ENCODE measurements at places on chromosomes 6 and 20.

DNA sequence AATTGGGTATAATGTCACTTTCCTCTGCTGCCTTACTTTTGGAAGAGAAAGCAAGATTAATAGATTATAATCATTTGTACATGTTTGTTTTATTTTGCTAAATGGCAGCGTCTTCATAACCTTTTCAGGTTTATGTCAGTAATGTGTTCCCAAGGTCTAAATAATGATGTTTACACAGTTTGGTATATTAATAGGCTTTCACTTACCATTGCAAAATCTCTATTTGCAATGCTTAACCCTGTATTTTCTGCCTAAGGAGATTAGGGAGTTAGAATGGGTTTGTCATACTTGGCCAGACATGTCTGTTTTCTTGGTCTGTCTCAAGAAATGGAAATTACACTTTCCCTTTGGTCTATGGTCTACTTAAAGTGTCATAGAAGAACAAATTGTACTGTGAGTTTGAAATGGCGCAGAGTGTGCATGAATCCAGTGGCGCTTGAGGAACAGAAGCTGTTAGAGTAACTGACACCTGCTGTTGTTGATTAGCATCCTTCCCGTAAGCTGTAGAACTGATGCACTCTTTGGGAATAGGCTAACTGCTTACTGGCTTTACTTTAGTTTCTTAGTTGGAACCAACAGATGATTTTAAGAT lies 261.1 kb downstream of the SAMD5 start:
- DNase-seq, result no peak

DNA sequence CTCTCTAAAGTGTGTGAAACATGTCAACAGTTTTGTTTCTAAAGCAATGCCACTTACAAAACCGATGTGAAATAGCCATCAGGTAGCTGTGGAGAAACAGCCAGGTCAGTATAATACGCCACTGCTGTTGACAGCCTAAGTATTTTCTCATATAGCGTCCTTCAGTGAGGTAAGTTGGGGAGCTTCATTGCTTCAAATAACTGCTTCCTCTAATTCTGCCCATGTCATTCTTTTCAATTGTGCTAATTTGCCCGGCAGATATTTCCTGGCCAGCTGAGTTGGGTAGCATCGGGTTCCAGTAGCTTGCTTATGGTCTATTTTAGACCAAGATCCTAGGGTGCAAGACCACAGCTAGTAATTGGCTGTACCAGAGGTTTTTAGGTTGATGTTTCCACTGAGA lies 2.1 kb upstream of the ARMC2 start:
- no peak for DNase-seq

DNA sequence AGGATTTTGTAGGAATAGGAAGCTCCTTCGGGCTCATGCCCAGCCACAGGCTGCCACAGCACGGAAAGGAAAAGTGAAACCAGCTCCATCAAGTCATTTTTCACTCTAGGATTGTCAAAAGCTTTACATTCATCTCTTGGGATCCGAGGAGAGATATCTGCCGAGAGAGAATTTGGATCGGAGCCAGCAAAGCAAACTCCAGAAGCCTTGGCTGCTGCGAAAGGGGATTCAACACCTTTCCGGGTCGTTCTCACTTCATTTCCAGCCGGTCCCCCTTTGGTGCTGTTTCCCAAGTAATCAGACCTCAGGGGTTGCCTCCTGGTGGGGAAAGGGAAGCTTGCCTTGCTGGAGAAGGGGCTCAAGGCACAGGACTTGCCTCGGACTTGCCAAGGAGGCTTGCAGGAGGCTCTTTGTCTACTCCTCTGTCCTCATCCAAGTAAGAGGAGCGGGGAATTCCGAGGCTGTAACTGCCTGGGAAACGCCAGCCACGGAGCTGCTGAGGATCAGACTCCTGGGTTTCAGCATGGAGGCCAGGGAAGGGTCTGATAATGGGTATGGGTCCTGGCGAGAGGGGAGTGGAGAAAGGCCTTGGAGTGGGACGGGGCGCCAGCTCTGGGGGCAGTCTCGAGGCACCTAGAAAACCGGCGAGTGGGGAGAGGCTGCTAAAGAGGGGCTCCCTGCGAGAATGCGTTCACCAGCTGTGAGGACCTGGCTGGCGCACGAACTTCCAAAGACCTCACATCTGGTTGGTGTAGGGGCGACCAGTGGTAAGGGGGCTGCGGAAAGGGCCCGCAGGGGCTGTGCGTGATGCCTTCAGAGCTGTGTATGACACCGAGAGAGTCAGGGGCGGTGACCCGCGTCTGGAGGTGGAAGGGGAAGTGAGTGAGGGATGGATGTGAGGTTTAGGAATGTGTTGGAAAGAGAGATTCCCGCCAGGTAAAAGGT lies 702 bp downstream of the ETV7 start:
- DNase-seq, result peak; percentile 12

DNA sequence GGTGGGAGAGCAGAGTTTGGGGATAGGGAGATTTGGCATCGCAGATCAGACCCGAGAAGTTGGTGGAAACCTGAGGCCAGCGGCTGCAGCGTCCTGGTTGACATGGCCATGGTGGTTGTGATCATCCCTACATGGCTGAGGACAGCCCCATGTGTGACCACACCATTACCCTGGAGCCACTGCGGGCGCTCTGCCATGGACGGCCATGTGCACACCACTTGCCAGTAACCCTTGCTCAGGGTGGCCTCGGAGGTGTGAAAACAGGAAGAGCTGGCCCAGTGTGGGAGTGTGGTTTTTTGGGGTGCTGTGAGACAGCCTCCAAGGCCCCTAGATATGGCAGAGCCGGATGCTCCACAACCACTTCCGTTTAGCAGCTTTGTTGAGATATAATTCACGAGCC lies 64.4 kb downstream of the TMEM242 start:
- DNase-seq, result no peak

DNA sequence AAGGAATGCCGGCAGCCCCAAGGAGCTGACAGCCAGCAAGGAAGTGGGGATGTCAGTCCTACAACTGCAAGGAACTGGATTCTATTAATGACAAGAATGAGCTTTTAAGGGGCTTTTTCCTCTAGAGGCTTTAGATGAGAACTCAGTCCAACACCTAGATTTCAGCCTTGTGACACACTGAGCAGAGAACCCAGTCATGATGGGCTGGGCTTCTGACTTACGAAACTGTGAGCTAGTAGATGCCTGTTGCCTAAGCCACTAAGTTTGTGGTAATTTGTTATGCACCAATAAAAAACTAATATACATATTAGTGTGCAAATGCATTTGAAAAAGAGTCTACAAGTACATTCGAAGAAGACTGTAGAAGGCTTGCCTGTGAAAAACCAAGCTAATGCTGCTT lies 263.3 kb downstream of the SOX4 start:
- no peak for DNase-seq

- DNase-seq, result no peak
These were observed 75.8 kb downstream of the CAP2 start for GRCh38 chr6:17469006-17469832.

DNA sequence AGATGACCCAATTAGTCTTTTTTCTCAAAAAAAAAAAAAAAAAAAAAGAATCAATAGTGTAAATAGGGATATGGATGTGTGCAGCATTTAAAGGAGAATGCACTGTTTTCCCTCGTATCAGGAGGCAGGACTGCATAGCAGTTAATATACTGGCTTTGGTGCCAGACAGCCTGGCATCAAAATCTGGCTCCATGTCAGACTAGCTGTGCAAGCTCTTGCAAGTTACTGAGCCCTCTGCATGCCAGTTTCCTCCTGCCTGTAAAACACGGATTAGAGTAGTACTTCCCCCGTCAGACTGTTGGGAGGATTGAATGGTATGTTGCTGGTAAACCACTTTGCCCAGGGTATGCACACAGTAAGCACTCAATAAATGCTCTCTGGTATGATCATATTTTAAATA lies 594.2 kb upstream of the CHD6 start:
- no peak for DNase-seq

DNA sequence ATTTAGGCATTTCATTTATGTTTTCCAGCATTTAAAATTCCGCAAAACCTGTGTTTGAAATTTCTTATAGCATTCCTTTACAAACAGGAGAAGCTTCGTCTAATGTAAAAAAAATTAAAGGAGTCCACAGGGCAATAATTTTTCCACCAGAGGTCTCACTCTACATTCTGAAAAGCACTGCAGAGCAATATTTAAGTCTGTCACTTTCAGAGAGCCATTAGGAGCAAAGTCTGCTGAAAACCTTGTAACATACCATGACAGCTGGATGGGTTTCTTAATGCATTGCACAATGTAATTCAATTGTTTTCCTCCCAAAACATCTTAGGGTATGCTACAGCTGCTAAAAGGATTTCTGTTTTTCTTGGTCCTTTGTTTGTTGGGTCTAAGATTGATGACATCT lies 18.0 kb downstream of the BAG2 start:
- no peak for DNase-seq

GRCh38 chr6:37765182-37765775 lies 54.2 kb upstream of the ZFAND3 start:
- DNase-seq, result no peak

- DNase-seq, result no peak
These were observed 10.1 kb downstream of the AAR2 start for GRCh38 chr20:36246401-36246800.

DNA sequence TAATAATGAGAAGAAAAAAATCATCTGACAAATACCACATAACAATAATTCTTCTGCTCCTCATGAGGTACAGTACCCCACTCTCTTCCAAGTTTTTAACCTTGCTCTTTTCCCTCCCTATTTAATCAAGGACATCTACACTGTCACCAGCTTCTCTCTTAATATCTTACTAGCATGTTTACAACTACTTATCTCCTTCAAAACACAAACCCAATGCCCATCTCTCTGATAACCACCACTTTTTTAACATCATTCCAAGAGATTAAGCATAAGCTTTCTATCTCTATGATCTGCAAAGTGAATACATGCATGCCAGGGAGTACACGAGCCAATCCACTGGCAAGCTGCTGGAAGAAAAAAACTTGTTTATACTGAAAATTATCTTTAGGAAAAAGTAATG lies 10.3 kb downstream of the CEP85L start:
- DNase-seq, result no peak

DNA sequence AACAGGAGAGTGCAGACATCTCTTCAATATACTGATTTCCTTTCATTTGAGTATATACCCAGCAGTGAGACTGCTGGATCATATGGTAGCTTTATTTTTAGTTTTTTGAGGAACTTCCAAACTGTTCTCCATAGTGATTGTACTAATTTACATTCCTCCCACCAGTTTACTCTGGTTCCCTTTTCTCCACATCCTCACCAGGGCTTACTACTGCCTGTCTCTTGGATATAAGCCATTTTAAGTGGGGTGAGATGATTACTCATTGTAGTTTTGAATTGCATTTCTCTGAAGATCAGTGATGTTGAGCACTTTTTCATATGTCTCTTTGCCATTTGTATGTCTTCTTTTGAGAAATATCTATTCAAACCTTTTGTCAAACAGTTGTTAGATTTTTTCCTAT lies 64.9 kb upstream of the HMGCLL1 start:
- no peak for DNase-seq

DNA sequence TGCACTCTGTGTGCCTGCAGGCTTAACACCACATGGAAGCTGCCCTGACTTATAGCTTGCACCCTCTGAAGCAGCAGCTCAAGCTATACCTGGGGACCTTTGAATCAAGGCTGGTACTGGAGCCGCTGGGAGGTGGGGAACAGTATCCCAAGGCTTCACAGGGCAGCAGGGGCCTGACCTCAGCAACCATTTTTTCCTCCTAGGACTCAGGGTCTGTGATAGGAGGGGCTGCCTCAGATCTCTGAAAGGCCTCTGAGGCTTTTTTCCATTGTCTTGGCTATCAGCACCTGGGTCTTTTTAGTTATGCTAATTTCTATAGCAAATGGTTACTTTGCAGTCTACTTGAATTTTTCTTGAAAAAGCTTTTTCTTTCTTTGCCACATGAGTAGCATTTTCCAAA lies 80.2 kb upstream of the OPRM1 start:
- DNase-seq, result no peak

GRCh38 chr6:122995921-122996793 lies at the start of gene CLVS2:
Gene CLVS2, plus strand, starts transcription at chr6:122996235. Its CDS starts 1,543 bp downstream, at chr6:122997778.
- no peak for DNase-seq

GRCh38 chr6:34189806-34190503 lies 44.1 kb upstream of the GRM4 start:
- no peak for DNase-seq

DNA sequence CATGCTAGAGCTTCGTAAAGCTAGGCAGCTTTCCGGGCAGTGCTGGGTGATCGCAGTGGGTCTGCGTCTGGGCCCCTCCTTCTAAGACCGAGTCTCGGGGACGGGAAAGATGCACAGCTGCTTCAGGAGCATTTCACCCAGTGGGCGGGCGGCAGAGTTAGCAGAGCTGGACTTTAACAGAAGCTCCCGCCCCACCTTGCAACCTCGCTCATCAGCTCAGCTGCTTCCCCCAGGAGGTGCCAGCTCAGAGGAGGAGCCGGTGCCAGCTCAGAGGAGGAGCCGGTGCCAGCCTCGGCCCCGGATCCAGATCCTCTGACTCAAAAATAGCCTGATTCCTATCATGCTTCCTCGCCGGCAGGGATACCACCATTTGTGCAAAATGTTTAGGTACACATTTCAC lies 94.5 kb upstream of the RPS6KA2 start:
- no peak for DNase-seq

GRCh38 chr6:153003366-153003690 lies 819 bp upstream of the MTRF1L start:
- DNase-seq, result no peak

GRCh38 chr6:2658788-2659187 lies 91.9 kb downstream of the MYLK4 start:
- no peak for DNase-seq

GRCh38 chr6:2186516-2186915 lies 58.9 kb downstream of the GMDS start:
- no peak for DNase-seq

DNA sequence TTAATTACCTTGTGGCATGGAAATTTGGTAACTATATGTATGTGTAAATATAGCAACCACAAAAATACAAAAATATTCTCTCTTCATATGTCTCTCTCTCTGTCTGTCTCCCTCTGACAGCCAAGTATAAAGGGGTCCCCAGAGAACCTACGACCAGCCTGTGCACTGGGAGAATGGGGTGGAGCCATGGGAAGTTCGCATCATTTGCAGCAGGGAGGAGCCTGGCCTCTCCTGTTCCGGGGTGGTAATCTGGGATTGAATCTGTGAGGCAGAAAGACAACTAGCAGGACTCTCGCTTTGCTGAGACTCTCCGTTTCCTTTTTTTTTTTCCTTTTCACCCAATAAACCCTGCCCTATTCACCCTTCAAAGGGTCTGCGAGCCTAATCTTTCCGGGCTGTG lies 1109.1 kb downstream of the HACE1 start:
- DNase-seq, result no peak

GRCh38 chr6:111793711-111794111 lies 79.5 kb downstream of the FYN start:
- DNase-seq, result no peak
